ENCODE measurements at places on chromosomes 6 and 20. TPM values are rescaled to one million over a fixed set of nuclear protein-coding genes. Genes with fewer than 3 reads are reported as not detected.

- H3K4me3 ChIP-seq: no peak overlapping the region
- no peak for DNase-seq
- H3K36me3 ChIP-seq: no peaks in the 10 kb centered on the region
- H3K4me1 ChIP-seq: peaks cover 15% of the 10 kb centered on the region
- H3K27ac ChIP-seq: no peak overlapping the region
These were observed 7.0 kb upstream of the APMAP start for GRCh38 chr20:24999568-24999967.

DNA sequence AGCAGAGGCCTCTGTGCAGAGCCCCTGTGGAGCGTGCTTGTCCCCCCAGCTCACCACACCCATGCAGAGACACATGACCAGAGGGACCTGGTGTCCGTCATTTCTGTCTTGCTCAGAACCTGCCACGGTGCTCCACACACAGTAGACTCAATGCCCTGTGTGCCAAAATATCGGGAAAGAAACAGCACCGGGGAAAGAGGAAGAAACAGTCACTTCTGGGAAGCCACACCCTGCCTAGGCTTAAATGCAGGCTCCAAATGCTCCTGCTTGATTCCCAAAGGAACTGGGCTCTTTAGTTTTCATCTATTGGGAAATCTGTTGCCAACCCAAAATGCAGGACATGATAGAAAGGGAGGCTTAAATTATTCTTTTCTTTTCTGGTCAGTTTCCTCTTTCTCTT lies 503.9 kb downstream of the CD83 start:
- no peak for DNase-seq
- no peaks in the 10 kb centered on the region for H3K36me3 ChIP-seq
- H3K27ac ChIP-seq: no peak overlapping the region
- H3K4me1 ChIP-seq: no peaks in the 10 kb centered on the region

DNA sequence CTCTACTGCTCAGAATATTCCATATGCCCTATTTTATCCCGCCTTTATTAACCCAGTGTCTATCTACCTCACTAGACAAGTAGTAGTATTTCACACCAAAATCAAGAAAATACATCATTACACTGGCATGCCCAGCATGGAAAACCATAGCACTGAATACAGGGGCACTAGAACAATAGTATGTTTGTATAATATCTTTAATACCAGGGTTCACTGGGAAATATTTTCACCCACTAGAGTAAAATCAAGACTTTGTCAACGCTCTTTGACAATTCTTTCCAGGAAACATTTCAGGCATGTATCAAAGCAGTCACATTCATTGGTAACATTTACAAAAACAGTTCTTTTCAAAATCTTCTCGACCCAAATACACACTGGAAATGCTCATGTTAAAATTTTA lies 119.3 kb upstream of the BEND6 start:
- H3K27ac ChIP-seq: no peak overlapping the region
- no peaks in the 10 kb centered on the region for H3K36me3 ChIP-seq
- no peaks in the 10 kb centered on the region for H3K27me3 ChIP-seq
- no peak for DNase-seq
- no peak overlapping the region for H3K4me3 ChIP-seq

Gene EFCAB8
- polyA plus RNA-seq: 0.03 TPM

GRCh38 chr6:13217206-13217905 lies 111.0 kb downstream of the TBC1D7 start:
- H3K36me3 ChIP-seq: no peaks in the 10 kb centered on the region
- no peak overlapping the region for H3K27ac ChIP-seq
- H3K4me3 ChIP-seq: no peak overlapping the region
- H3K27me3 ChIP-seq: no peaks in the 10 kb centered on the region

- DNase-seq: peak; percentile 32
- H3K27ac ChIP-seq: no peak overlapping the region
- no peak overlapping the region for H3K4me3 ChIP-seq
- H3K27me3 ChIP-seq: no peaks in the 10 kb centered on the region
- H3K36me3 ChIP-seq: peaks cover 13% of the 10 kb centered on the region
- no peaks in the 10 kb centered on the region for H3K4me1 ChIP-seq
These were observed 9.3 kb upstream of the RBM38 start for GRCh38 chr20:57381596-57382503.

DNA sequence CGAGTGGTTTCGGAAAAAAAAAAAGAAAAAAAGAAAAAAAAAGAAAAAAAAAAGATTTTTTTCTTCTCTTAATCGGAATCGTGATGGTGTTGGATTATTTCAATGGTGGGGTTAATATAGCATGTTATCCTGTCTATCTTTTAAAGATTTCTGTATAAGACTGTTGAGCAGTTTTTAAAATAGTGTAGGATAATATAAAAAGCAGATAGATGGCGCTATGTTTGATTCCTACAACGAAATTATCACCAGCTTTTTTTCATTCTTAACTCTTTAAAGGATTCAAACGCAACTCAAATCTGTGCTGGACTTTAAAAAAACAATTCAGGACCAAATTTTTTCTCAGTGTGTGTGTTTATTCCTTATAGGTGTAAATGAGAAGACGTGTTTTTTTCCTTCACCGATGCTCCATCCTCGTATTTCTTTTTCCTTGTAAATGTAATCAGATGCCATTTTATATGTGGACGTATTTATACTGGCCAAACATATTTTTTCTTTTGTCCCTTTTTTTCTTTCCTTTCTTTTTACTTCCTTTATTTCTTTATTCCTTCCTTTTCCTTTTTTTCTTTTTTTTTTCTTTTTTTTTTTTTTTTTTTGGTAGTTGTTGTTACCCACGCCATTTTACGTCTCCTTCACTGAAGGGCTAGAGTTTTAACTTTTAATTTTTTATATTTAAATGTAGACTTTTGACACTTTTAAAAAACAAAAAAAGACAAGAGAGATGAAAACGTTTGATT lies 3.6 kb downstream of the SOX4 start:
- H3K4me3 ChIP-seq: peak overlapping the region; percentile 98
- DNase-seq: no peak
- no peaks in the 10 kb centered on the region for H3K27me3 ChIP-seq
- peaks cover 16% of the 10 kb centered on the region for H3K4me1 ChIP-seq

GRCh38 chr6:40344566-40345167 lies 242.5 kb downstream of the LRFN2 start:
- no peak for DNase-seq
- no peak overlapping the region for H3K4me3 ChIP-seq
- H3K4me1 ChIP-seq: no peaks in the 10 kb centered on the region

GRCh38 chr6:10626154-10626741 lies 68.2 kb downstream of the C6orf52 start:
- no peak for DNase-seq
- H3K36me3 ChIP-seq: no peaks in the 10 kb centered on the region
- H3K27me3 ChIP-seq: no peaks in the 10 kb centered on the region
- no peak overlapping the region for H3K4me3 ChIP-seq

Gene DACT2
- 0.19 TPM for polyA plus RNA-seq

DNA sequence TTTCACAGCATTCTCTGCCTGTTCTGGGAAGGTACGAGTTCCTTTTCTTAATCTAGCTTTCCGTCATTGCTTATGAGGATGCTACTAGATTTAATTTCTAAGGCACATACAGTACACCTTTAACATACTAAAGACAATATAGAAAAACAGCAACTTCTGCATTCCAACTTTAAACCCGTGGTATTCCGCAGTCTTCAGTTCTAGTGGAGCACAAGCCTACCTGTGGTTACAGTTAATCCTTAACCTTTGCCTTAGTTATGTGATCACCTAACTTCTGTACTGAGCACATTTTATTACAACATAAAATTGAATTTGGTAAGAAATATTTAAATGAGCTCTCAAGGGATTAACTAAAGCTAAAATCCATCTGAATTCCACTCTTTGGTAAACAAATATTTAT lies 289.5 kb downstream of the BTBD9 start:
- no peak overlapping the region for H3K4me3 ChIP-seq
- H3K4me1 ChIP-seq: no peaks in the 10 kb centered on the region
- no peaks in the 10 kb centered on the region for H3K27me3 ChIP-seq
- no peak for DNase-seq

DNA sequence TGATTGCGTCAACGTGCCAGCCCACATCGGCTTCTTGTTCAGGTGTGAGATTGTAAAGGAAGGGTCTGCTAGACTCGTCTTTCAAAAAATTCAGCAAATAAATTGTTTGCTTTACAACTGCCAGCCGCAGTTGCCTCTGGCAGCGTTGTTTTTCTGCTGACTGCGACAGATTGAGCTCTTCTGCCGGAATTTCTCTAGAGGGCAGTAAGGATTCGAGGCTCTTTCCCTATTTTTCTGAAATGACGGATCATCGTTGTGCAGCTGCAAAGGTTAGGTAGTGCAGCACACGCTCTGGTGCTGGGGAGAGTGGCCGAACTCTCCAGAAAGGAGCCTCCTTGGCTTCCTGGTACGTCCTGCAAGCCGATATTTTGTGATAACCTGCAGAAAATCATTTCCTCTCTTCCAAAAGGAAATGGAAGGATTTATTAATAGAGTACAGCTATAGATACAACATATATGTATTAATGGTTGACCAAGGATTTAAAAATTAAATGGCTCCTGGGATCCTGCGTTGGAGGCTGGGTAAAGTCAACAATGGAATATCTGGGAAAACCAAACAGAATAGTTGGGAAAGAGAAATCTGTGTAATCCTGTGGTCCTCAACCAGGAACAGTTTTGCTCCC lies 121.9 kb upstream of the ZFP64 start:
- H3K4me3 ChIP-seq: no peak overlapping the region
- no peaks in the 10 kb centered on the region for H3K27me3 ChIP-seq
- no peak for DNase-seq
- no peaks in the 10 kb centered on the region for H3K36me3 ChIP-seq
- no peaks in the 10 kb centered on the region for H3K4me1 ChIP-seq

DNA sequence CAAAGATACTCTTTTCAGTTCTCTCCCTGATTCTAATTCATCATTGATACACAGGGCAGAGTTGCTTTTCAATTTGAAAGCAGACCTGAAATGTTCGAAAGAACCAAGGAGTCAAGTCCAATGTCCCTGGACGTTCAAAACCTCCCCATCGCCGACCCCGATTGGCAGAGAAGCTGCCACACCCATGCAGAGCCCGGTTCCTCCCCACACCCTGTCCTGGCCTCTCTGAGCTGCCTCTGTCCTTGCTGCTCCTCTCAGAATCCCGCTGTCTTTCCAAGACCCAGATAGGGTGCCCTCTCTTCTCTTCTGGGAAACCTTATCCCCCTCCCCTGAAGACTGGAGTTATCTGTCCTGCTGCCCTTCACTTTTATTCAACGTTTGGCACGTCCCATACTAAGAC lies 52.3 kb upstream of the CITED2 start:
- H3K4me1 ChIP-seq: no peaks in the 10 kb centered on the region
- DNase-seq: no peak
- no peak overlapping the region for H3K27ac ChIP-seq
- no peak overlapping the region for H3K4me3 ChIP-seq
- H3K27me3 ChIP-seq: no peaks in the 10 kb centered on the region

- no peaks in the 10 kb centered on the region for H3K36me3 ChIP-seq
- DNase-seq: no peak
- H3K4me1 ChIP-seq: peaks cover 2% of the 10 kb centered on the region
- no peak overlapping the region for H3K27ac ChIP-seq
- H3K27me3 ChIP-seq: peaks cover 21% of the 10 kb centered on the region
These were observed 128.2 kb upstream of the CDH4 start for GRCh38 chr20:61123751-61124368.

Gene ARMC12
- 1.7 TPM for polyA plus RNA-seq

- no peaks in the 10 kb centered on the region for H3K27me3 ChIP-seq
- DNase-seq: no peak
- no peaks in the 10 kb centered on the region for H3K4me1 ChIP-seq
These were observed 121.0 kb downstream of the SYNDIG1 start for GRCh38 chr20:24590178-24590982.

GRCh38 chr6:170056278-170056711 lies 234.6 kb downstream of the DLL1 start:
- no peaks in the 10 kb centered on the region for H3K27me3 ChIP-seq
- H3K36me3 ChIP-seq: no peaks in the 10 kb centered on the region
- no peak for DNase-seq
- no peak overlapping the region for H3K27ac ChIP-seq

DNA sequence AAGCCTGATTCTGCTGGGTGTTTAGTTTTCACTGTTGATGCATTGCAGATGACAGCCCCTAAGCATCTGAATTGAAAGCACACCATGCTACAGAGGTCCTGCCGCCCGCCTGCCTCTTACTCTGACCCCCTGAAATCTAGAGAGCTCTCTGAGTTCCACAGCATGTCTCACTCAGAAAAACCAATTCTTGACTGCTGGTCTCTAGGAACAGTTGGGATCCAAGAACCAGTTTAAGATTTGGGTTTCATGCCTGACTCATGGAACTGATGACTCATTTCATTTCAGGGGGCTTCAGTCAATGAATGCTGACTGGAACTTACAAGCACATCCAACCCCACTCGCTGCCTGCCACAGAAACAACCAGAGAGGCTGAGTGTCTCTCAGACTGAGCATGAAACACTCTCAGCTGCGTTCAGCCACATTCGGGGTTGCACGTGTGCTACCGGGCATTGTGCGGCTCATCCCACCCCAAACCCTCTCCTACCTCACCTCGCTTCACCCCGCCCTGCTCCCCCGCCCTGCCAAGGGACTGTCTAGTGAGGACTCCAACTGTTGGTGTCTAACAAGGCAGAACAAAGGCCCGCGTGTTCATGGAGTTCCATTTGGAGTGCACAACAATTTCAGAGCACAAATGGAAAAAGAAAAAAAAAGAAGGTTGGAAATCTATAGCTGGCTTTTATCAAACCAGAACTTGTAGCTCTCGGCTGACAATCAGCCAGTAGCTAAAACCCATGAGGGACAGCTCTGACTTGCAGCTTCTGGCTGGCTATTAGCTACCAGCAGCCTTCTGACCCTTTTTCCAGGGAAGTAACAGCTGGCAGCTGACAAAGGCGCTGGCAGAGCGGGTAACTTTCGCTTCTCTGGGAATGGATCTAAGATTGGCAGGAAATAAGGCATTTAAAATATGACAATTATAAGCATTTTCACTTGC lies 20.0 kb upstream of the TRAF3IP2 start:
- DNase-seq: no peak
- no peaks in the 10 kb centered on the region for H3K27me3 ChIP-seq
- H3K36me3 ChIP-seq: no peaks in the 10 kb centered on the region
- peaks cover 37% of the 10 kb centered on the region for H3K4me1 ChIP-seq
- H3K27ac ChIP-seq: no peak overlapping the region
- H3K4me3 ChIP-seq: peak overlapping the region; percentile 49

GRCh38 chr20:1386323-1386722 lies 6.5 kb downstream of the FKBP1A start:
- H3K4me1 ChIP-seq: peaks cover 38% of the 10 kb centered on the region
- DNase-seq: no peak
- peaks cover 19% of the 10 kb centered on the region for H3K36me3 ChIP-seq
- no peak overlapping the region for H3K27ac ChIP-seq

- no peak overlapping the region for H3K4me3 ChIP-seq
- no peak overlapping the region for H3K27ac ChIP-seq
- H3K27me3 ChIP-seq: no peaks in the 10 kb centered on the region
- no peaks in the 10 kb centered on the region for H3K36me3 ChIP-seq
- no peaks in the 10 kb centered on the region for H3K4me1 ChIP-seq
These were observed 47.5 kb upstream of the MPC1 start for GRCh38 chr6:166430269-166430668.

DNA sequence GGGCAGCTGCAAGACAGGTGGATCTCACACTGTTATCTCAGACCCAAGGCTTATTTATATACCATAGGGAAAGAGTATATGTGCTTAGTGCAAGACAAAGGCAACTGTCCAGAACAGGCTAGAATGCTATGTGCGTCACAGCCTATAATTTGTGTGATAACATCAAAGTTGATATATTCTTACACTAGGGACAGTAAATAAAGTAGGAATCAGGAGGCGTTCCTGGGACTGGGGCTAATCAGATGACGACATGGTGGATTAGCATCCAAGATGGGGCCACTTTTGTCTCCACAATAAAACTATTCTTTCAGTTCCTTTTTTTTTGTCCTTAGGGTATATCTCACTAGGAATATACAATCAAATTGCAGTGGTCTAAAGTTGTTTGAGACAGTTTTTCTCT lies 54.9 kb upstream of the IER3 start:
- H3K27ac ChIP-seq: no peak overlapping the region
- H3K27me3 ChIP-seq: no peaks in the 10 kb centered on the region
- H3K4me1 ChIP-seq: peaks cover 14% of the 10 kb centered on the region

All from keratinocyte (primary cell).